Tongue (tissue), 3 donors: ENCODE measurements at places on chromosomes 5 and 9. TPM values are rescaled to one million over a fixed set of nuclear protein-coding genes. Genes with fewer than 3 reads are reported as not detected.

FGF10 gene
- 18.4 TPM for total RNA-seq

LRRC19 gene
- not detected for total RNA-seq

SVEP1 gene
- total RNA-seq = 26.4 TPM

WDR38 gene
- total RNA-seq = not detected

IGFBPL1 gene
- total RNA-seq = 1.2 TPM

FOXD4L6 gene
- total RNA-seq = not detected

FOXD4L3 gene
- total RNA-seq = not detected

- DNase-seq = no peak
Measured at GRCh38 chr5:133847301-133847700, 121.1 kb downstream of the C5orf15 start.

GRCh38 chr5:79575996-79576395 is 36.2 kb upstream of the TENT2 start:
- DNase-seq = no peak

- DNase-seq = no peak
Measured at GRCh38 chr9:6512085-6512657, 99.2 kb downstream of the UHRF2 start.

- no peak for DNase-seq
Measured at GRCh38 chr5:175690025-175690424, 32.2 kb downstream of the HRH2 start.

GRCh38 chr5:178107756-178108310 is 5.5 kb upstream of the N4BP3 start:
- DNase-seq = no peak

GRCh38 chr5:138719811-138720210 is 33.4 kb upstream of the CTNNA1 start:
- DNase-seq = peak; percentile 4

DNA sequence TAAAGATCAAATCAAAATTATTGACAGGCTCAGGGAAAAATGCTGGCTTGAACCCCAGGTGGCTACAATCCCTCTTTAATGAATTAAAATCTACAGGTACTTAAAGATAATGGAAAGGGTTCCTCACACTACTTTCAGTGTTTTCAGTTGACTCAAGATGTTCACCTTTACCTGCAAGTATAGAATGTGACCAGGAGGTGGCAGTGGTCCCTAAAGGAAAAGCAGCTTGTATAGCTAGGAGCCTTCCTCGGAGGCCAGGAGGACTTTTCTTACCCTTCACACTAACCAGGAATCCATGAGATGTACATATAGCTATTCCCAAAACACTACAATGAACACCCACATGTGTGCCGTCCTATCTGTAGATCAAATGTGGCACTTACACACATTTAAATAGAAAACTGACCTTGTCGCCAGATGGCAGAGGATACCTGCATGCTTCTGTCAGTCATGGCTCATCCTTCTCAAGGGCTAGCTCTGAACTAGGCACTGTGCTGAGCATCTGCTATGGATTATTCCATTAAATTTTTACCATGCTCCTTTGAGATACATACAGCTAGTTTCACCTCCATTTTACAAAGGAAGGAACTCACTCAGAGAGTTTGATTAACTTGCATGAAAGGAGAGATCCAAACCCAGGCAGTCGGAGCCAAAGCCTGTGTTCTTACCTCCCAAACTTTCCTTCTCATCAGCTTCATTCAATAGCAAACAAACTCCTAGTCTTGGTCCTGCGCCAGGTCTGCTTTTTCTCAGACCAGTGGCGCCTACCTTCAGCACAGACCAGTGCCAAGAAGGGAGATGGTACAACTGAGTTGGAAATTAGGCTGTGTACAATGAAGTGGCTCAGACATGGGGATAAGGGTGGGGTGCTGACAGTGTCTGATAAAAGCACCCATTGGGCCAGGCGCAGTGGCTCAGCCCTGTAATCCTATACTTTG is 24.5 kb downstream of the C9orf152 start:
- peak; percentile 88 for DNase-seq

GRCh38 chr5:180289966-180290365 is 1.9 kb downstream of the MAPK9 start:
- DNase-seq = no peak

DNA sequence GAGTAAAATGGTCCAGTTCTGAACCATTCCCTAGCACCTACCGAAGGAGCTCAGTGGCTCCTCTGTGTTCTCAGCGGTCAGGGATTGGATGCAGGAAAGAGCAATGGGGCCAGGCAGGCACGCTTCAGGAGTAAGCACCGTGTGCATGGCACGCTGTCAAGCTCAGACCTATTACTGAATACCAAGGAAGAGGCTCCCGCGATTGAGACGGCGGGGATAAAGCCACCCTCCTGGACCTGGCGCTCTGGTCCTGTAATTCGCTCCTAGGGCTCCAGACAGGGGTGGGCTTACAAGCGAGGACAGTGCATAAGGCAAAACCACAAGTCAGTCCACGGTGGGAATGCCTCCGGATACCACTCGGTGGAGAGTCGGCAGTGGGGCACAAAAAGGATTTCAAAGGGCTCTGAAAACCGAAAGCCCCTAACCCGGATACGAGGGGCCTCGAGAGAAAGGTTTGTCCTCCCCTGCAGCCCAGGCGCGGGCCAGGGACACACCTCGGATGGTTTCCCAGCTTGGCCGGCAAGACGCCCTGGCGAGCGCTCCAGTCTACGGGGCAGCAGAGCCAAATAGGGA is 988 bp downstream of the OXCT1 start:
- DNase-seq = no peak

DNA sequence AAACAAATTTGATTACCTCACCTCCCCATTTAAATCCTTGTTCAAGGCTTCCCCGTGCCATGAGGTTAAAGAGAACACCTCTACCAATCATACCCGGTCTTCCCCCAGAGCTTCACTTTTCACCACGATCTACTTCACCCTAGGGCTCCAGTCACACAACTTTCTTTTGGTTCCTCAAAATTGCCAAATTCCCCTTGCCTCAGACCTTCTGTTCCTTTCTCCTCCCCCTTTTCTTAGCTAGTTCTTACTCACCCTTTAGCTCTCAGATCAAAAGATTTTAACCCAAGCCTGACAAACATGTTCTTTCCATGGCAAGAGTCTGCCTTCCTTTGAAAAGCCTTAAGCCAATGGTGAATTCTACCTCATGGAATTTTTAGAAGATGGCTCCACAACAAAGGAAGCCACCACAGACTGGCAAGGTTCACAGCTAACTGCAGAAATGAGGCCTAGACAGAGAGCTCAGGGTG is 56.7 kb downstream of the MAPKAP1 start:
- no peak for DNase-seq

GRCh38 chr9:115170358-115171073 is 52.6 kb upstream of the TNC start:
- no peak for DNase-seq

GRCh38 chr5:42756606-42757601 is at the start of gene CCDC152:
Gene CCDC152, plus strand, starts transcription at chr5:42756818. Its CDS starts 2,304 bp downstream, at chr5:42759122.
- DNase-seq = peak; percentile 52

DNA sequence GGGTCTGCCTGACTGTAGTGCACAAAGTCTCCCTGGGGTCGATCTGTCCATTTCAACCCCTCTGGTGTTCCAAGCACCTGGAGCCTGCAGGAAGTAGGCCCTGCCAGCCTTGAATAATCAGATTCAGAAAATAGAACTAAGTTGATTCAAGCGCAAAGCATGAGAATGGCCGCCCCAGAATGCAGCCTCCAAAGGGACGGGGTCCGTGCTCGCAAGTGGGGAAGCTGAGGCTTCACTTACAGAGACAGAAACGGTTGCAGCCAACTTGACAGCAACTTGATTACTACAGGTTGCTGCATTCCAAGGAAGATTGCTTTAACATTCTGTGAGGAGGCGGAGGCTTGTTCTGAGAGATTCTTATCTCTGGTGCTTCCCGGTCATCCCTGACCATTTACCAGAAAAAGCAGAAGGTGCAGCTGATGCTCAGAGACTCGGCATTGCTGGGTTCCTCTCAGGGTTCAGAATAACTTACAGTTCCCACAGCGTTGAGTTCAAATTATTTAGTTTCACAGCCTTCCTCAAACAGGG is 14.9 kb upstream of the LRRC14B start:
- no peak for DNase-seq

GRCh38 chr9:97293207-97293721 is 14.2 kb upstream of the CCDC180 start:
- peak; percentile 89 for DNase-seq
